ENCODE measurements at places on chromosomes 3 and 15.

- no peak for DNase-seq
Observed at GRCh38 chr15:85430406-85431204, 50.2 kb downstream of the AKAP13 start.

DNA sequence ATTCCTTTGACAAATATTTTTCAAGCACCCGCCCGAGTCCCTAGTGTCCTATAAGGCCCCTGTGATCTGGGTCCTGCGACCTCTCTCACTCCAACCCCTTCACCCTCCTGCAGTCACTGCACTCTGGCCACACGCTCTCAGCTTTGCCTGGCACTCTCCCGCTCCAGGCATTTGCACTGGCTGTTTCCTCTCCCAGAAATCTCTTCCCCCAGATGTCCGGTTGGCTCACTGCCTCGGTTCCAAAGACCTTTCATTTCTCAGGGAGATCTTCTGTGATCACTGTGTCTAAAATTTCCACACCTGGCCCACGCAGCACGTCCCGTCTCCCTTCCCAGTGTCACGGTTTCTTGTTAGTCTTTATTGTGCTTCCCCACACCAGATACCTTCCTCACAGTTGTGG lies 97.4 kb downstream of the WNT7A start:
- no peak for DNase-seq

DNA sequence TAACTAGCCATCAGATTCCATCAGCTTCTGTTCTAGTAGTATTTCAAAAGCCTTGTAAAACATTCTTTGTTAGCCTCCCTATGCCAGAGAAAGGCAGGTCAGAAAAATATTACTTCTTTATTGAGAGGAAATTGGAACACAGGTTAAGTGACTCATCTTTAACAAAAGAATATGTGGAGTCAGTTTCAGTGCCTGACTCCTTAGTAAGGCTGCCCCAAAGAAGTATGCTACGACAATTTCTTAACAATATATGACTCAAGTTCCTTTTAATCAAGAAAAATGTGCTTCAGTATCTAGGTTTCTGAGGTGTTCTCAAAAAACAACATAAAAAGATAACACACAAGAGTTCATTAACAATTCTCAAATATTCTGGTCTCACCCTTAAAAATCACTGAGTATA lies 139.2 kb downstream of the VPS13C start:
- no peak for DNase-seq

GRCh38 chr3:188918093-188918492 lies 253.7 kb upstream of the TPRG1 start:
- DNase-seq = no peak

- no peak for DNase-seq
Observed at GRCh38 chr3:129506231-129506742, 22.2 kb upstream of the RHO start.

GRCh38 chr3:9129365-9129764 lies 120.1 kb downstream of the SRGAP3 start:
- no peak for DNase-seq

DNA sequence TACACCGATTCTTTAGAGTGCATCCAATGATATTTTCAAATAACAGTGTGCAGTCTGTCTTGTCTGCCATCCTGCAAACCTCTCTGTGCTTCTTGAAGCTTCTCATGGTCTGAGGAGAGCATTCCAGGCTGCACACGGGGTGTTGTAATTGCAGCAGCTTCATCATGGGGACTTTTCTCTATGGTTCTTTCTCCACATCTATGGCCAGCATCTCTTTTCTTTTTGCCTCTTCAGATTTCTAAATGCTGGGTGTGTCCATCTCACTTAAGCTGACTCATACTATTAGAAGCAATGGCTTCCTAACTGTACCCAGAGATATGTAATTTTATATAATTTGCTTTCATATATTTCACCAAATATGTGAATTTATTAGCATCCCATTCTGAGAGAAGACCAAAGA lies 63.8 kb upstream of the EPHB3 start:
- DNase-seq = no peak

DNA sequence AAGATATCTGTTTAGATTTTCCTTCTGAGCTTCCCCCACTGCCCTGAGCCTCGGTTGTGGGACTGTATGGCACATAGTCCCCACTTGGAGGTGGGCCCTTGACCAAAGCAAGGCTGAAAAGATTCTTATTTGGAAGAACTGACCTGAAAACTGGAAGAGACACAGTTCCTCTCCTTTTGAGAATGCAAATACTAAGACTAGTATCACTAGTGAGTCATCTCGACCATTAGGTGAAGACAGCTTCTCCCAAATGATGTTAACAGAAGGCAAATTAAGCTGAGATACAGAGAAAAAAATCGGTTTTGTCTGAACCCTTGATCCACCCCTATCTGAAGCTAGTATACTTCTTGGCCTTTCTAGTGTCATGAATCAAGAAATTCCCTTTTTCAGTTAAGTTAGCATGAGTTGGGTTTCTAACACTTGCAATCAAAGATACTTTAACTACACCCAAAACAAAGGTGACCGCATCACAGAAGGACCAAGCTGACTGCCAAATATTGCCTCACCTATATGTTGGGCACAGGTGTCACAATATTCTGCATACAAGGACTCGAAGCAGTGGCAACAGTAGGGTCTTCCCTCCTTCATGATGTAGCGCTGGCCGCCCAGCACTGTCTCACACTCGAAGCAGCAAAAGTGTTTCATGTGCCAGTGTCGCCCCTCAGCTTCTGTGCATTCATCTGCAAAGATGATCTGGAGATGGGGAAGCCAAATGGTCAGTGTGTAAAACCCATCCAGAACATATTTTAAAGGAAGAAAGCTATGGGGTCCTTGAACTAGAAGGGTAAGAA lies 72.4 kb downstream of the PRICKLE2 start:
- DNase-seq = no peak

GRCh38 chr3:133882986-133883586 lies 12.6 kb downstream of the RAB6B start:
- no peak for DNase-seq

Data from kidney (tissue), 22 donors.